GM03348 (cell line): ENCODE measurements at places on chromosomes 5 and 9.

DNA sequence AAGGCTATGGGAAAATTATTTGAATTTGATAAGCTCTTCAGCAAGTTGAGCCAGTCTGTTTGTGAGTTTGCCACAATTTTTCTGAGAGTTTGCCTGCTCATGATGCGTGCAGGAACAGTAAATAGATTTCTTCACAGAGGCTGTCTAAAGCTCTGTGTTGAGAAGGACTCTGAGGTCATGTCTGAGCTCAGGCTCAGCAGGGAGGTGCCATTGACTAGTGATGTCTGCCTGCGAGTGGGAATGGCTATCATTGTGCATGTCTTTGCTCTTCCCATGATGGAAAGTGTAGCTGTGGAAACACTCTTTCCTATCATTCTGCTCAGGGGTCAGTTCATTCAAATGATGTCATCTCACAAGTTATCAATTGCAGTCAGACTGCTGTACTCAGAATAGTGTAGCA is 142.8 kb downstream of the RASEF start:
- no peak for DNase-seq

DNA sequence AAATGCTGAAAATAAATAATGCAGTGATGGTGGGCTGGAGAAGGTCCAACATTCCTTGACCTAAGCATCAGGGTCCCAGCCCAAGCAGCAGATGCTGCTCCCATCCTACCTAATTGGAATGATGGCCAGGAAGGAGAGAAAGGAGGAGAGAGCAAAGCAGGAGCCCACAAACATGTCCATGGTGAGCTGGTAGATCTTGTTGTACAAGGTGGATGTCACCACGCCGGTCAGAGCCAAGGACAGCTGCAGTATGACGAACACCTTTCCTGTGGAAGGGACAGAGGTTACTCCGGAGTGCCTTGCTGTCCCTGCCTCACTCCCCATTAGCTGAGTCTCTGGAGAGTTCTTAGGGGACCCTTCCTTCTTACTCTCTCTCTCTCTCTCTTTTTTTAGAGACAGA is 4.3 kb downstream of the SLC46A2 start:
- no peak for DNase-seq

DNA sequence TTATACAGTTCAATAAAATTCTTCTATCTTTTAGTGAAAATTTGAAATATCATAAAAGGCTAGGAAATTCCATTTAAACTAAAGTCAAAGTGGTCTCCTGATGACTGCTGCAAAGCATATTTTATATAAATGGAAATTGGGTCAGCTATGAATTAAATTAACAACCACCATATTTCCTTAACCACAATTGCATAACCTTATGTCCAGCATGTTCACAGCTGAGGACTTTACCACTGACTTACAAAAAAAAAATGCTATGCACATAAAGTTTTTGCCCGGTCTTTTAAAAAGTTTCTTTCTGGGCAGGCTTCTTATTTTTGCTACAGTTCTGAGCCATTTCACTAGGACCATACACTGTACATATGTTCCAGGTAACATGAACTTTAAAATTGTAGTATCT is 208.6 kb upstream of the RGMB start:
- peak; percentile 11 for DNase-seq

- DNase-seq, result no peak
Observed at GRCh38 chr9:113645227-113645977, 181.9 kb downstream of the RGS3 start.

DNA sequence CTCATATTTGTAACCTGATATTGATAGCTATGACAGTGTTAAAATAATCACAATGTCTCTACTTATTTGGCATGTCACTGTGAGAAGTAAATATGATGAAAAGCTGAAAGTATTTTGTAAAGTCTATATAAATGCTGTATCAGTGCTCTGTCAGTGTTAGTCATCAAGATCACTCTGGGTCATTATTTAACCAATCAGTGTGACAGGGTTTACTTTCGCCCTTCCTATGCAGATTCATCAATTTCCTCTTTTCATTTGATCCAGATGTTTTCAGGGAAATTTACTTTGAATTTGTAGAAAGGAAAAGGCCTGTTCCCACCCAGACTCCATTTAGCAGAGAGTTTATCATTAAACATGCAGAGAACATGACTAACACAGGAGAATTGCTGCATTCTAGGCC is 9.9 kb upstream of the PCSK5 start:
- no peak for DNase-seq

DNA sequence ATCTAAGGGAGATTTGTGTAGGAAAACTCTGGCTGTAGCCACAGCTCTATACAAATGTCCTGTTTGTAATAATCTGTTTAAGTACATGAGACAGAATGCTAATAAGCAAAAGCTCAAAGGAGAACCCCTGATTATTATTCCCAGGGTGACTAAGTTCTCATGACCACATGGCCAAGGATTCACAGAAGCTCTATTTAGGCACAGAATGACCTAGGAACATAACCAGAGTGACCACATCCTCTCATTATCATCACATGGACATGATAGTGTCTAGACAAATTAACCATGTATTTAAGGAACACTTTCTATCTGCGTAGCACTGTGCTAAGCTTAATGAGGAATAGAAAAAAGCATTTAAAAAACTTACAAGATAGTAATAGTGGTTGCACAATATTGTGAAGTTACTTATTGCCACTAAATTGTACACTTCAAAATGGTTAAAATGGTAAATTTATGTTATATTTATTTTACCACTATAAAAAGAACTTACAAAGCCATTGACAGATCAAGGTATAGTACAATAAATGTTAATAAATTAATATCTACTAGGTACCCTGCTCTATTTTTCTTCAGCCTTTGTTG is 56.3 kb downstream of the STX17 start:
- no peak for DNase-seq
